Fibroblast of the aortic adventitia (primary cell): ENCODE measurements at places on chromosomes 6 and 20.

DNA sequence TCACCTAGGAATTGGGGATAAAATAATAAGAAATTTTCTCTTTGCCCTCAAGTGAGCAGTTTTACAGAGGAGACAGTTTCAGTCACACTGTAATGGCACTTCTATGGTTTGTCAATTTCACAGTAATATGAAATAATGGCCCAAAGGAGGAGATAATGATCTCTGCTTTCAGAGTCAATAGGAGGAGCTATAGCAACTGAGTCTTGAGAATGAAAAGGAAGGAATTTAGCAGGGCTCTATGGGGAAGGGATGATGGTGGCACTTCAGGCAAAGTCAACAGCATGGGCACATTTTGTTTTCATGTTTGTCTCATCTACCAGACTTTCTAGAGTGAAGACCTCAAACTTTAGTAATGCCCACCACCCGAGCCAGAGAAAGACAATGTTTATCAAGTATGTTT is 138.3 kb upstream of the HMGN3 start:
- no peak for DNase-seq

GRCh38 chr20:16488616-16489015 is 84.6 kb downstream of the KIF16B start:
- DNase-seq, result no peak

- no peak for DNase-seq
These were observed 82.7 kb upstream of the DUSP22 start for GRCh38 chr6:209432-210103.

DNA sequence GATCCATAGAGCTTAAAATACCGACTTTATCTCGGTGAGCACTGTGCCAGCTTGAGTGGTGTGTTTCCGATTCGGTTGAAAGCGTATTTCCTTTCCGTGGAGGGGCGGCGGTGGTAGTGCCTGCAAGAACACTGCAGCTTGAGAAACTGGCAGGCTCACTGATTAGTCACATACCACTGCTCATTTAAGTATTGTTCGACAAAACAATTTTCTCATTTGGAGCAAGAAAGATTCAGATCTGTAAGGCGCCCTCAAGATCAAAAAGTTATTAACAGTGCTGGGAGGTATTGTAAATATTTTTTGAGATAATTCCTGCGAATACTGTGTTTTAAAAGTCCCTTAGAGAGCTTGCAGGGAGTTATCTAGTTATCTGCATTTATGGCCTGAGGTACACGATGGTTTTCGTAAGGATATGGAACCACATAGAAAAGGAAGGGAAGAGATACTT is 1.3 kb downstream of the MAPK14 start:
- peak; percentile 92 for DNase-seq

DNA sequence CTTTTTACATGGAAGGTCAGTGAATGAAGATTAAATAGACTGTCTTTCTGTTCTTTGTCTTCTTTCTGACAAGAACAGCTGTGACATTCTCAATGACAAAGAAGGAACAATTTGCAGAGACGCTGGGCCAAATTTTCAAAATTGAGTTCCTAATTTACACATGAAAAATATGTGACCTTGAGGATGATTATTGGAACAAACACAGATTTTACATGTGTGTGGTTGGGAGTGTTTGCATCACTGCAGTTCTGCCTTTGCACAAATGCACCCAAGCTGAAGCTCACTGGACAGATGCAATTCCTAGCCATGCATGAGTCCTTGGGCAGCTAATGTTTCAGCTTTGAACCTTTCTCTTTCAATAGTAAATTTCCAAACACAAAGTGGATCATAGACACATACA is 350.8 kb downstream of the QKI start:
- no peak for DNase-seq

GRCh38 chr6:143149771-143150170 is 89.1 kb downstream of the AIG1 start:
- DNase-seq, result peak; percentile 63

- DNase-seq, result no peak
These were observed 64.8 kb downstream of the LMBRD1 start for GRCh38 chr6:69732045-69732444.

- DNase-seq, result no peak
These were observed 195.9 kb upstream of the SULF2 start for GRCh38 chr20:47981222-47981621.

DNA sequence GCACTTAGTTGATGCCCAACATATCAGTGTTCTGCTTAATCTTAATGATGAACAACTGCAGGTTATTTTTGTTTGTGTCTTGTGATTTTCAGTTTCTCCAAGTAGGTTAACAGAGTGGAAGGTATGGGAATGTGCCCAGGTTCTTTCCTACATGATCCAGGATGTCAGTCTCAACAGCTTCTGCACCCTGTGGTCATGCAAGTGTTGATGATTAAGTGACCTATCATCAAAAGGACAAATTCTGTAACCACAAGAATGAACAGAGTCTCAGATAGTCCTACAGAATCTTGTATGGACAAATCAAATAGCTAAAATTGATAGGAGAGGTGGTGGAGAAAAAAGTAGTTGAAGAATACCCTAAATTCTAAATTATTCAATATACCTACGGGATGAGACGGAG is 26.1 kb downstream of the MAN1A1 start:
- DNase-seq, result no peak

- DNase-seq, result peak; percentile 30
These were observed 266.4 kb upstream of the BMP2 start for GRCh38 chr20:6501061-6501460.

DNA sequence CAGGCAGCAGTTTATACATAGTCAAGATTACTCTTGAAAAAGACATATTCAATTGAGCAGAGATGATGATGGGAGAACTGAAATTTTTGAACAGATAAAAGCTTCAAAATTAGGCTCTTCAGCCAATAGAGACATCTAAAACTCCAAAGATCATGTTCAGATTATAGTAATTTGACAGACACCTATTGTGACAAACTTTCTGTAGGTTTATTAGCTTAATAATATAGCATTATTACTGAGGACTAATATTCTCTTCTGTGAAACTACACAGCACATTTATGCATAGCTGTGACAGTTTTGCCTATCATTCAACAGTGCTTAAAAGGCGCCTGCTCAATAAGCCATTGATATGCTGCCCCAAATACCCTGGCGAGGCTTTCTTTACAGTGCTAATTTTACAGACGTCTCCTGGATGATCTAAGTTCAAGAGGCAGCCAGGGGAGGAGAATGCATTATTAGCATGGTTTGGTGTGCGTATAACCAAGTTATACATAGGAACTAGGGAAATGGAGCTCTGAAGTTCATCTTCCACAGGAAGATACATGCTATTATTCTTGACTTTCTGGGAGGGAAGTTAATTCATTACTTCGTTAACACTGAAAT is 21.5 kb downstream of the PLAGL1 start:
- no peak for DNase-seq

DNA sequence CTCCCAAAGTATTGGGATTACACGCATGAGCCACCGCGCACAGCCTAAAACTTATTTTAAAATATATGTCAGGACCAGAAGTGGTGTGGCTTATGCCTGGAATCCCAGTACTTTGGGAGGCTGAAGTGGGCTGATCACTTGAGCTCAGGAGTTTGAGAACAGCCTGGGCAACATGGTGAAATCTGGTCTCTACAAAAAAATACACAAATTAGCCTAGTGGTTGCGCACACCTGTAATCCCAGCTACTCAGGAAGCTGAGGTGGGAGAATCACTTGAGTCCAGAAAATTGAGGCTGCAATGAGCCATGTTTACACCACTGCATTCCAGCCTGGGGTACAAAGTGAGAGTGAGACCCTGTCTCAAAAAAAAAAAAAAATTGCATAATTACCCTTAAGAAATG is 13.7 kb downstream of the PXT1 start:
- no peak for DNase-seq

DNA sequence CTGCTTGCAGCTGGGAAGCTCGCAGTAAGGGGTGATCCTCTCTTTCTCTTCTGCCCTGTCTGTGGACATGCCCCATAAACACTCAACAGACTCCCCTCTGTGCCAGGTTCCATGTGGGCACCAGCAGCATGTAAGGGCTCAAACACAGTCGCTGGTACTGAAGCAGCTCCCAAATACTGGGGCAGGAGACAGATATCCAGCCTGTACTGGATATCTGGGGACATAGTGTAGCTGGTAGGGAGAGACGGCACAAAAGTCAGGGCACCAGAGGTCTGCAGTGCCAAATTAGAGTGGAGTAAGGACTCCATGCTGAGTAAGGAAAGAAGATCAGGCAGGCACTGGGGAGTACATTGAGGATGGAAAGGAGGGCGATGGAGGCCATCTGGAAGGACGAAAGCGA is 48.3 kb upstream of the RSPO4 start:
- no peak for DNase-seq

- no peak for DNase-seq
These were observed 48.0 kb downstream of the MAPK14 start for GRCh38 chr6:36075656-36076055.

GRCh38 chr20:53750827-53751619 is 157.4 kb upstream of the ZNF217 start:
- DNase-seq, result peak; percentile 72

GRCh38 chr6:148217921-148218320 is 124.7 kb upstream of the SASH1 start:
- no peak for DNase-seq

- DNase-seq, result no peak
These were observed 13.9 kb upstream of the MTG2 start for GRCh38 chr20:62168890-62169435.

DNA sequence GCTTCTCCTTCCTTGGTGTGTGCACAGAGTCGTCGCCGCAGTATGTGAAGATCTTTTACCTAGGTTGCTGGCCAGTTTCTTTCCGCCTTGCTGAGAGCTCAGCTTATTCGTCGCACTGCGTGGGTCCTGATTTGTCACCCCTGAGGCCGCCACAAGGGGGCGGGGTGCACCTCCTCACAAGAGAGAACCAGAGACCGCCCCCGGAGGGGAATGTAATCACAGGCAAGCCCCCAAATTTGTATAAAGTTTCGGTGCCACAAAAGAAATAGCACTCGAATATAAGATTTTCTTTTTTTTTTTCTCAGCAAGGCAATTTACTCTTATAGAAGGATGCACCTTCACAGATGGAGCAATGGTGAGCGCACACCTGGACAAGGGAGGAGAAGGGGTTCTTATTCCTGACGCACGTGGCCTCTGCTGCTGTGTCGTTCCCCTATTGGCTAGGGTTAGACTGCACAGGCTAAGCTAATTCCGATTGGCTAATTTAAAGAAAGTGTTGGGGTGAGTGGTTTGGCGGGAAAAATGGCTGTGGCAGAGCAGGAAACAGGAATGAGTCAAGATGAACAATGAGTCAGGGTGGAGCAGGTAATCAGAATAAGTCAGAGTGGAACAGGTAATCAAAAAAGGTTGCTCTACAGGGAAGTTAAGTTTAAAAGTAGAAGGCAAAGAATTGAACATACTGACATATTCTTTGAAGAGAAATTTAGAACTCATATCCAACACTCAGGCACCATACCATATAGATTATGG is 19.5 kb downstream of the NCOA3 start:
- no peak for DNase-seq

- DNase-seq, result no peak
These were observed 4.5 kb upstream of the MMP9 start for GRCh38 chr20:46004187-46004586.

DNA sequence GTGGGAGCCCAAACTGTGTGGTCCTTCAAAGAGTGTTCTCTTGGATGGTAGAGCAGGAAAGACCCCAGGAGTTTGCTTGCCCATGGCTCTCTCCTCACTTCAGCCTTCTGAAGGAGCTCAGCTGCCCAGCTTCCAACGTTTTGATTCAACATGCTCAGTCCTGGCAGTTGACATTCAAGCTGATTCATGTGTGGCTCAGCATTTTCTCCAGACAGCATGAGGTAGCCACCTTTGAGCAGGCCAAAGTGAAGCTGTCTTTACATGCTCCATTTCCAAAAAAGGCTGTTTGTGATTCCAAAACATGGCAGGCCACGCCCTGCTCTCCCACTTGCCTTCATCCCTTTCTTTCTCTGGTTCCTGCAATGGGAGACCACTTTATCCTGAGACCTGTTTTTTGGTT is 280.2 kb downstream of the TBC1D7 start:
- peak; percentile 1 for DNase-seq

DNA sequence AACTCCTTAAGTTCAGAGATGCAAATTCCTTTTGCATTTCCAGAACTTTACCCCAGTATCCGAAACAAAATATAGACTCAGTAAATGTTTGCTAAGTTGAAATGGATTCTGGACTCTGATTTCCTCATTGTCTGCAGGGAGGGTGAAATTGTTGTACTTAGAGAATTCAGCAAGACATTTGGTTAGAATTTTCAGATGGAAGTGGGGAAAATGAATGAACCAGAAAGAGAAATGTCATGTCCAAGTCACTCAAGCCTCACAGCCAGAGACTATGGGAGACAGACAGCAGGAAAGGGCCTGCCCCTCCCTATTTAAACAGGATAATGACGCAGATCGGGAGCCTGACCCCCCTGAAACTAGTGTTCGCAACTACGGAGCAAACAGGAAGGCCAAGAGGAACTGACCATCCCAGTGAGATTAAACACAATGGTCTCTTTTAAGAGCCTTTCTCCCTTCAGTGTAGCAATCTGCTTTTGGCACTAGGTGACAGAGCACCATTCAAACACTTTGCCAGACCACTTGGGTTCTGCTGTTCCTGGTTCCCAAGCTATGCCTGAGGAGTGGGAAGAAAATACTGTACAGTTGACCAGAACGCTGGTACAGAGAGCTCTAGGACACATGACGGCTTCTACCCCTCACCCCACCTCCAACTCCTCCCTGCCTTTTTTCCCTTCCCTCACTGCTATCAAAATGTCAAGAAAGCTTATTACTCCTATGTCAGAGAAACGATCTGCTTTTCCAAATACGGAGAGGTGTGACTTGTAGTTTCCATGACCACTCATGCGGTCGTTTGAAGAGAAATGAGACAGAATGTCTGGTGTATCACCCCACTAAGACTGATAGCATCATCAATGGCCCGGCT is 13.7 kb downstream of the NEDD9 start:
- DNase-seq, result no peak

DNA sequence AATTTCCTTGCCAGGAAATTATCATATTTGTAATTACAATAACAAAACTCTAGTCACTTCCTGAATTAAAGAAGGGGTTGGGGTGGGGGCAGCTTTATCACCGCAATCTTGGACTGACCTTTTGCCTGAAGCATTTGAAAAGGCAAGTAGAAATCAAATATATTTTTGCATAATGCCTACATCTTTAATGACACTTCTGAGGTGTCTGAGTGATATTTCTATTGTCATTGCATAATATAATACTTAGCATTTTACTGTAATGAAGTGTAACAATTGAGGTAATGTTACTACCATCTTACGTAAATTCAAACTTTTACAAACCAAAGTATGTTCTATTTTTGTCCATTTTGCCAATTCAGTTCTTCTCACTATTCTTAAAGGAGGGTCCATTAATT is 65.2 kb downstream of the SYNE1 start:
- no peak for DNase-seq

DNA sequence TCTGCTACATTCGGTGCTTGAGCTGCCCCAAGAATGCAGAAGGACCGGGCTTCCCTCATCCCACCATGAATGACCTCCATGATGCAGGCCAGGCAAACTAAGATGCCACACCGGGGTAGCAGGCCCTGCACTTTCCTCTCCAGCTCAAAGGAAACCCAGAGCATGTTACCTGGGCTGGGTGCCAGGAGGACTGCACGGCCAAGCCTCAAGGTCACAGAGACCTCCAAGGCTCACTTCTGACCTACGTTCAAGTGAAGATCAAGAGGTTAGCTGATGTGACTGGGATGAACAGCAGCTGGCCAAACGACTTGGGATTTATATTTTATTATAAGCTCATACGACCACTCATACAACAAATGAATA is 501.8 kb downstream of the CD83 start:
- DNase-seq, result no peak
